ENCODE measurements at places on chromosomes 12 and 14.
A peak's percentile ranks its signal among the peaks of the same experiment; 100 is the strongest.

- no peak for DNase-seq
Measured at GRCh38 chr14:93085911-93086310, 29.8 kb downstream of the ITPK1 start.

- no peak for DNase-seq
Measured at GRCh38 chr14:89131004-89131750, 285.9 kb downstream of the FOXN3 start.

- DNase-seq, result peak; percentile 17
Measured at GRCh38 chr12:46207644-46208043, 61.2 kb downstream of the SLC38A1 start.

DNA sequence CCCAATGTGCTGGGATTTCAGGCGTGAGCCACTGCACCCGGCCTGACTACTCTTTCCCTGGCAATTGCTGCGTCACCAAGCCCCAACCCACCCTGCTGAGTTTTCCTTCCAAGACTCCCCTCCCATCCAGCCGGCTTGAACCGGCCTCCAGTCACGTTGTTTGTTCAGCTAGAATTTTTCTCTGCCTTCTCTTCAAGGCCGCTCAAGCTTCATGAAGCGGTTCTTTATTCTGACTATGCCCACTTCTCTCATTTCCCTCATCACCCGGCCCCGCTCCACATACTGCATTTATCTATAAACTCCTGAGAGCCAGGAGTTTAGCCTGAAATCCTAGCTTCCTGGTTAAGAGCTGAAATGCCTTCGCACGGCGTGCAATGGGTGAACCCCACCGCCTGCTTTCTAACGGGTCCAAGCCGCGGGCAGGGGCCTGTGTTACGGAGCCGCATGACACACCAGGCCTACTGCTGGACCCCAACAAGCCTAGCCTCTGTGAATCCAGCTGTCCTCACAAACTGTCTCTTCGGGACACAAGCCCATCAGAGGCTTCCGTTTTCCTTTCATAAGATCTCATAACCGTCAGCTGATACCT lies 999 bp upstream of the DCAF4 start:
- no peak for DNase-seq

DNA sequence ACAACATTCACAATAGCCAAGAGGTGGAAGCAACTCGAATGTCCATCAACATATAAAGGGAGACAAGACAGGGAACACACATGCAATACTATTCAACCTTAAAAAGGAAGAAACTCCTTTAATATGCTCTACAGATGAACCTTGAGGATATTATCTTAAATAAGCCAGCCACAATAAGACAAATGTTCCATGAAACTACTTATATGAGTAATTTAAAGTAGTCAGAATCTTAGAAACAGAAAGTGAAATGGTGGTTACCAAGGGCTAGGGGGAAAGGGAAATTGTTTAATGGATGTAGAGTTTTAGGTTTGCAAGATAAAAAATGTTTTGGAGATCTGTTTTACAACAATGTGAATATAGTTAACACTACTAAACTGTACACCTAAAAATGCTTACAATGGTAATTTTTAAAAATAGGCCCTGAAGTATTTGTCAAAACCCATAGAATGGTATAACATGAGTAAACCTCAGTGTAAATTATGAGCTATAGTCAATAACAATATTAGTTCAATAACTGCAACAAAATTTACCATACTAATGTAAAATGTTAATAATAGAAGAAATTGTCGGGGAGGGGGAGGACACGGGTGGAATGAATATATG lies 71.1 kb downstream of the EGLN3 start:
- DNase-seq, result no peak

GRCh38 chr12:83198291-83199015 lies 511.7 kb downstream of the TMTC2 start:
- no peak for DNase-seq

DNA sequence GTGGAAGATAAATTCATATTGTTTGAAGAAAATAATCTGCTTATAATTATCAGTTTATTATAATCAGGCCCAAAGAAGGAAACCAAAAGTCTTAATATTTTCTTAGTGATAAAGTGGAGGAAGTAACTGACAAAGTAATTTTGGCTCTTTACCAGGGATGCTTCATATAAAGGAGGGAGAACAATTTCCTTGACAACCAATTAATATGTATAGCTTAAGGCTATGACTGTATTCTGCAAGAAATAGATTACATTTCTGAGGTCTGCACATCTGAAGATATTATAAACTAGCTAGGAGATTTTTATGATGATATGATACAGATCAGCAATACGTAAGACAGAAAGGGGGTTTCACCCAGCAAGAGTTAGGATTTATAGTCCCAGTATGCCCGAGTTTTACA lies 90.8 kb downstream of the BICD1 start:
- DNase-seq, result no peak

DNA sequence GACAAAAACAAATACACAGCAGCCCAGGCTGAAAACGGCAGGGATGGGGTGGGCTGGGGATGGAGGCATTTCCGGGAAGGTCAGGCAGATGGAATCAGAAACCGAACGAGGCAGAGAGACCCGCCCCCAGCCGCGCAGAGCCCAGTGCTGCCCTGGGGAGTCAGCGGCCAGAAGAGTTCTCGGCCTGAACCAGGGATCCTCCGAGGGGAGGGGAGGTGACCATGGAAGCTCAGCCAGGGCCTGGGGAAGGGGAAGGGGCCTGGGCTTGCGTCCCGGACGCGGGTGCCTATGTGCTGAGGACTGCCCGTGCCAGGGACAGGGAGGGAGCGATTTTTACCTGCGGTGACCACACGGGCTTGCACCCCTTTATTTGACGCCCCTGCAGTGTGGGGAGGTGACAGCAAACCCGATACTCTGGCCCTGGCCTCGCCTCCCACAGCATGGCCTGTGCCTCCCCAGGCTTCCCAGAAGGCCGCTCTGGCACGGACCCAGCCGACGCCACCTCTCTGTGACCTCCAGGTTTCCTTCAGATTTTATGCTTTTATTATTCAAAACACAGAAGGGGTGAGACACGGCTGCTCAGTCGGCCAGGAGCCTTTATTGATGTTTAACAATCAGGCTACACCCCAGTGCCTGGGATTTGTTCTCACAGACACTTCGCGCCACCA lies 7.7 kb downstream of the LRCOL1 start:
- DNase-seq, result no peak

DNA sequence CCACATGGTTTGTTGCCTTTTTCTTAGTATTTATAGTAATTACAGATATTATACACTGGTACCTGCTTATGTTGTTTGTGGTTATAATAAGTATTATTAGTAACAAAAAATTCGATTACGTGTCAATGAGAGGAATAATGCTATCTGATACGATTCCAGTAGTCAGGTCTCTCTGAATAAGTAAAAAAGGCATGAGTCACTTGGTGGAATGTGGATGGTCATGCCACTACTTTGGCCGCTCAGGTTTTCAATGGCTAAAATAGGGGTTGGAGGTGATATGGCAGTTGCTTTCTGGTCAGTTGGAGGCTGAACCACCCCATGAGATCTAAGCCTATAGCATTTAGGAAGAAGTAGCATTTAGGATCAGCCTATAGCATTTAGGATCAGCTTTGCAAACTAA lies 255.9 kb downstream of the NPAS3 start:
- DNase-seq, result no peak

- DNase-seq, result peak; percentile 70
Measured at GRCh38 chr14:50954811-50955372, 10.6 kb upstream of the PYGL start.

- DNase-seq, result no peak
Measured at GRCh38 chr14:63212209-63212608, 8.0 kb downstream of the RHOJ start.

DNA sequence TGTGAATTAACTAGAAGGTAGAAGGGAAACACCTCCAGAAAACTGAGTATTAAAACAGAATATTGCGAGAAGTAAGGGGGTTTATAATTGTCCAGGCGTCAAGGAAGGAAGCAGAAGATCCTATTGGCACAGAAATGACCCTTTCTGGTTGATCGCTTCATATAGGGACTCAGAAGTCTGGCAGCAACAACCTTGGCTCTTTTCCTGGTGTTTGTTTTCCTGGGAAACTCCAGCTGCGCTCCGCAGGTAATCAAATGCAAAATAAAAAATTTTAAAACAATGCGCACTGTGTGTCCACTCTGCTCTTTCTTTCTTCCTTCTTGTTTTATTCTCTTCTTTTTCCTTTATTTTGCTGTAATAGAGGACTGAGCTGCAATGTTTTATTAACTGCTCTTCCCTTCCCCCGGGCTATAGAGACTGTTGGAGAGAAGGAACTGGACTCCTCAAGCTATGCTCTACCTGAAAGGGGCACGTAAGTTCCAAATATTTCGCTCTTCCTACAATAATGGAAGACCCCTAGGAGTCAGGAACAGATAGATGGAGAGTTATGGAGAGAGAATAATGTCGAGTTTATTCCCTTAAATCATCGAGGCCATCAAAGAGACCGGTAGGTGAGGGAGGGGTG lies 737 bp downstream of the SPX start:
- DNase-seq, result no peak

DNA sequence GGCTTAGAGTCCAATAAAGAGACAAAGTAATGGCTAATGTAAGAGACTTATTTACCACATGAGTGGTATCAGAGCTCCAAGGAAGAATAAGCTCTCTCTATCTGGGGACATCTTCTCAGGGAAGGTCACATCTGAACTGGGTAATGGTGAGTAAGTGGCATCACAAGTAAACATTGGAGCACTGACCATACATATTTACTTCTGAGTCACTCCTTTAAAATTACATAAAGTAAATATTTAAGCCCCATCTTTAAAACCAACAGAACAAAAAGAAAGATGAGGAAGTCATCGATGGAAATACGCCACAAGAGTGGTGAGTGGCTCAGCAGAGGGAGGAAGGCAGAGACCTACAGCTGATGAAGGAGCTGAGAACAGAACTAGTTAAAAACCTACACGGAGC lies 159.9 kb downstream of the DUSP6 start:
- DNase-seq, result no peak

DNA sequence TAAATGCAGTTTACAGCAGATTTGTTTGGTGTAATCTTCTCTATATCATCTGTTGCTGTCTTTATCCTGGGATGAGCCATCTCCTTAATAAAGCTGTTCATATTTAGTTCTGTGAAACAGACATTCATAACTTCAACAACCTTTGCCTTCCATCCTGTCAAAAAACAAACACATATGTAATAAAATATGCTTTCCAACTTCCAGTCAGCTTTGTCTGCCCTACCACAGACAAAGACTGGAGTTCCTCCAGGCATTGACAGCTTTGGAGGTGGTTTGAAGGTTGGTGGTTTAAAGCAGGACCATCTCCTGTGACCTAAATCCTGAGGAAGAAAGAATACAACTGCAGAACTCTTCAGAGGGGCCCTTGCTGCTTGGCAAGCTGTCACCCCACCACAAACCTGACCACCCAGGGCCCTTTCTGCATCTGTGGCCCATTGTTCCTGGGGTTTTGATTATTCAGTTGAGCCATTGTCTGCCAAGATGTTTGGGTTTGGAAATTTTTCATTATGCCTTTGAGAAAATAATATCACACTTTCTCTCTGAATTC lies 28.2 kb upstream of the PTGR2 start:
- no peak for DNase-seq

GRCh38 chr12:52213564-52214420 lies 19.3 kb upstream of the KRT7 start:
- DNase-seq, result peak; percentile 71

DNA sequence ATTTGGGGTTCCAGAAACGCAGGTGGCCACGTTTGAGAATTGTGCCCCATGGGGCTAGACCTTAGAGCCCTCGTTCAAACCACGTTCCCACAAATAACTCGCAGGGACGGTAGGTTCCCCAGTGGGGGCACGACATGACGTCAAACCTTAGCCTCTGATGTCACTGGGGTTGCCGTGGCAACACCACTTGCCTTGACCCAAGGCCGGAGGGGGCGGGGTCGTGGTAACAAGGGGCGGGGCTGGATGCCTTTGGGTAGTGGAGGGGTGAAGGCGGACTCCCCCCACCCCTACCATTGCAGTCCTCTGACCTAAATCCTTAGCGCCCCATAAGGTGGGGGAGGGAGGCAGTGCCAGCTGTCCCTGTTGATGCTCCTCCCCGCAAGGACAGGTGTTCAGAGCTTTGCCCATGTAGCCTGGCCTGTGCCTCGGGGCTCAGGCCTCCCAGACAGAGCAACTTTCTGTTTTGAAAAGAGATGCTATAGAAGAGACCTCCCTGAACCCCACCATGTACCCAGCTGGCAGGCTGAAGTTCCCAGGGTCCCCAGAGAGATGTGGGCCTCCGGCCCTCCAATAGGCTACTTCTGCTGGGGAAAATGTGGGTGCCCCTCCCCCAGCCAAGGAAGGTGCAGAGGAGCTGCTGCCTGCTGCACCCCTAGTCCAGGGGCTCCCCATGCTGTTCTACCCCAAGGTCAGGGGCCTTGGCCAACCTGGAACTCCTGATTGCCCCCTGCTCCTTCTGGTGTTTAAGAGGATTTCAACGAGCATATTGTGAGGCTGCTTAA lies 1.9 kb downstream of the FAM222A start:
- no peak for DNase-seq

DNA sequence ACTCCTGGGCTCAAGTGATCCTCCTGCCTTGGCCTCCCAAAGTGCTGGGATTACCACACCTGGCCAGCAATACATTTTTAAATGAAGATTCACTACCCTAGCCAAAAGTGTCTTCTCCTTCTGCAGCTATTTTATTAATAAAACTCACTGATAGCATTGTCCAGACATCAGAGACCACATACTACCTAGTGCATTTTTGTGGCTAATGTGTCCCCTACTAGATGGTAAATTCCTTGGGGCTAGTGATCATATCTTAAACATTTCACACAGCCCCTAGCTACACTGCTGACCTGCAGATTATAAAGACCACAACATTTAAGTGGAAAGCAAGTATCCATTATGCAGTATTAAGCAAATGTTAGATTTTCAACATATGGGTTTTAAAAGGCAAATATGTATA lies 17.0 kb downstream of the DTD2 start:
- DNase-seq, result no peak

DNA sequence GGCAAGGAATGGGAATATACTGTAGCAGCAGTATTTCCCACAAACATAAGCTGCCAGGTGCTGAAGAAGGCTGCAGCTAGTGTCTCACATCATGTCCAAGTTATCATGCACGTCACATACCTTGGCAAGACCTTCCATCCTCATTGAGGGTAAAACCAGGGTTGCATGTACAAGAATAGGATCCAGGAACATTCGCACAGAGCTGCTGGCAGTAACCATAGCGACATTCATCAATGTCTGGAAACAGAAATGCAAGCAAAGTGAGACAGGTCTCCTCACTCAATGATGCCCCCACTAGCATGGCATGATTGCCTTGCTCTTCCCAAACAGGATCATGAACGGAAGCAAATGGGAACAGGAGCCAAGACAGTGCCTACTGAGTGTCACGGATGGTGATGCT lies 23.8 kb upstream of the TC2N start:
- DNase-seq, result no peak

DNA sequence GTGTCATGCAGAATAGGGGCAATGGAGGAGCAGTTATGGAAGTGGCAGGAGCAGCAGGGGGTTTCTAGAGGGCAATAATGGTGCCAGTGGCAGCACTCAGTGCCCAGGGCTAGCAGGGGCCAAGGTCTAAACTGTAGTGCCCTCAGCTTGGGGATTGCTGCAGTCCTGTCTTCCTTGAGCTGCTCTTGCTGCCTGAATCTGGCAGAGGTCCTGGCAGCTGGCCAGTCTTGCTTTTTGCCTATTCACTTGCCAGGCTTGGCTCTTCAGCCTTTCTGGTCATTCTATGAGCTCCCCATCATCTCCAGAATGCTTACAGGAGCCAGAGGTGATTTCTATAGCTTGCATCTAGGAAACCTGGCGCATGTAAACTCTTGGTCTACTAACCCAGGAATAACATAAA lies 72.0 kb downstream of the SUDS3 start:
- no peak for DNase-seq

- no peak for DNase-seq
Measured at GRCh38 chr12:116927244-116927940, 16.6 kb downstream of the FBXW8 start.

All from GM20000 (cell line).